Myocyte (in vitro differentiated cells): ENCODE measurements at places on chromosomes 13 and 19.

DNA sequence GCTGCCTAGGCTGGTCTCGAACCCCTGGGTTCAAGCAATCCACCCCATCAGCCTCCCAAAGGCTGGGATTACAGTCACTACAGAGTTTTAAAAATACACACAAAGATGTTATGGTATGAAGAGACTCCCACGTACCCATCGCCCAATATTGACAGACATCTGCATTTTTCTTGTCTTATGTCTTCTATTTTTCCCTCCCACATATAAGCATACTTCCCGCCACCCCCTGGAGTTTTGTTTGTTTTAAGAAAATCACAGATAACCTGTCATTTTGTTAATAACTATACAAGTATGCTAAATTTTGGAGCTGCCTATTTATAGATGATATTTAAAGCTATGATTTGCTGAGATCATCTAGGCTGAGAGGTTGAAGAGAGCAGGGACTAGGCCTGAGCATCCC, 6.2 kb upstream of the SMG9 start:
- no peak for DNase-seq

DNA sequence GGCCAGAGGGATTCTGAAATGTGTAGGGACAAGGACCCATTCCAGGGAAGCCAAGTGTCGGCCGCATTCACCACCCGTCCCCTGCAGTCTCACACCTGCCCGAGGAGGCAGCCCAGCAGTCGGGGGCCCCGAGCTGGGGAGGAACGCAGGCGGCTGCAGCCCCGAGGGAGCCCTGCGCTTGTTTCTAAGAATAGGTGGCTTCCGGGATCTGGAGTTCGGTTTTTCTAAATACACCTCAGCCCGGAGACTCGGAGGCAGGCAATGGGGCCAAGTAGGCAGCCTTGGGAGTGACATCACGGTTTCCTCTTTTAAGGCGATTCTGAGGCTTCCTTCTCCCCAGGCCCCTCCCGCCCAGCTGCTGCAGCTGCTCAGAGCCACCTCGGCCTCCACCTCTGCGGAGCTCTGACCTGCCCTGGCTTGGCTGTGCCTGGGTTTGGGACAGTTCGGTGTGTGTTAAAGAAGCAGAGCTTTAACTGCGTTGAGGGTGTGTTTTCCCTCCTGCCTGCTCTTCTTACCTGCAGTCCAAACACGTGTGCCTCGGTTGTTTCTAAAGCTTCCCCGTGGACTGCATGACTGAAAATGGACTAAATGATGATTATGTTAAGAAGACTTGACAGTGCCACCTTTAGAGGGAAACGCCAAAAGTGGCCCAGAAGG, 80.5 kb downstream of the COL4A2 start:
- DNase-seq, result peak; percentile 79

- DNase-seq, result peak; percentile 73
These were observed 11.7 kb downstream of the CIC start for GRCh38 chr19:42280815-42281145.

DNA sequence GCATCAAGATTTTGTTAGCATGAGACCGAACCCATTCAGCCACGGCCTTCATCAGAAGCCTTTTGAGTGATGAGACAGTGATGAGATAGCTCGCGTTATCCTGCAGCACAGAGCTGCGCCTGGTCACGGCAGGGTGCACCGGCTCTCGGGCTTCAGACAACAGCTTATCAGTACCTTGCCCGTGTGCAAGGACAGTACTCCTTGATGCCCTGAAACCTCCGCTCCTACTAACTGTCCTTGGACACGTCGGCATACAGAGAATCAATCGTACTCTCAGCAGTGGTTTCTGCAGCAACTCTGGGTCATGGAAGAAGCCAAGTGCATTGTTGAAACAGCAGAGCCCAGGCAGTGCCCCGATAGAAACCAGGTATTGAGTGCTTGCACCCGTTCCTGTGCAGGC, 40.7 kb downstream of the IRS2 start:
- no peak for DNase-seq

- peak; percentile 57 for DNase-seq
These were observed 1210.1 kb downstream of the DIAPH3 start for GRCh38 chr13:58953638-58954037.
